Cardiac fibroblast (primary cell): ENCODE measurements at places on chromosomes 16 and 17.

GRCh38 chr16:88202207-88202745, 180.5 kb upstream of the ZNF469 start:
- DNase-seq = no peak

DNA sequence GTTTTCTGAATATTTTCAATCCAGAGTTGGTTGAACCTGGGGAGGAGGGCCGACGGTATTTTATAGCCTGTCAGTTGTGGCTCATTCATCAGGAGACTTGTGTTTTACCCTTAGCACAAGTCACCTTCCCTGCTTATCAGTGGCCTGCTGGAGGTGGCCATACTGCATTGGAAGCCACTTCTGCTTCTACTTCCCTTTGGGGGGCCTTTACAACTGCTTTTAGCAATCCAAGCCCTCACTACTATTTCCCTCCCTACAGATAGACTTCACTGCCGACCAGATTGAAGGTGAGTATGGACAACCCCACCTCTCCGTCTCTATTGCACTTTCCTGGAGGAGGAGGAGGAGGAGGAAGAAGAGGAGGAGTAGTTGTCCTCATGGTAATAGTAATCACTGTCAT, 4.4 kb downstream of the MYL4 start:
- DNase-seq = no peak

DNA sequence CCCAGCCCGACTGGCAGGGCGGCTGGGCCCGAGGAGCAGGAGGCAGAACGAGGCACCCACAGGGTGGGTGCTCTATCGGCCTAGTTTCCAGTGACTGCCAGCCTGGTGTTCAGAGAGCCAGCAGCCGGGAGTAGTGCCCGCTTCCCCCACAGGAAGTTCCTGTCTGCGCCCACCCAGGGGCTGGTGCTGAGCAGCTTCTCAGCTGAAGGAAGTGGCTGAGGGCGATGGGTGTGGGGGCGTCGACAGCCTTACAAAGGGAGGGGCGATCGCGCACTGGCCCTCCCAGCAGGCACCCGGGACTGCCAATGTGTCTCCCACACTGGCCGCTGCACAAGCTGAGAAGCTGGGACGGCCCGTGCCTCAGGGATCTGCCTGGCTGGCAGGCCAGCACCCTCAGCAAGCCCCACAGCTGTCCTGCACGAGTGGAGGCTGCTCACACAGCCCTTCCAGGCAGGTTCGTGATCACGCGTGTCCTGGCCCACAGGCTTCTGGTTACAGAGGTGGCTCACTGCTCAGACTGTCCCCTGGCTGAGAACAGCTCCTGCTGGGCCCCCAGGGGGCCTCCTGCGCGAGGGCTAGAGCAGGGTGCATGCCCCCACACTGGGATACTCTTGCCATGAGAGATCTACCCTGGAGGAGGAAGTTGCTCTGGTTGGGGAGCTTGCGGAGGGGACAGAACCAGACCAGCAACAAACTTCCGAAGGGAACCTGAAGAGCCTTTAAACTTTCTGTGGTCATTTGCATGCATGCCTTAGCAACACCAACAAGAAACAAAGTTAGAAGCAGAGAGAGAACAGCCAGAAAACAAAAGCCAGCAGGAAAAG, 2.5 kb downstream of the RNF166 start:
- DNase-seq = no peak

GRCh38 chr16:55647343-55647742, 8.4 kb upstream of the SLC6A2 start:
- DNase-seq = no peak

- no peak for DNase-seq
These were observed 5.9 kb downstream of the RANBP10 start for GRCh38 chr16:67800338-67800926.

DNA sequence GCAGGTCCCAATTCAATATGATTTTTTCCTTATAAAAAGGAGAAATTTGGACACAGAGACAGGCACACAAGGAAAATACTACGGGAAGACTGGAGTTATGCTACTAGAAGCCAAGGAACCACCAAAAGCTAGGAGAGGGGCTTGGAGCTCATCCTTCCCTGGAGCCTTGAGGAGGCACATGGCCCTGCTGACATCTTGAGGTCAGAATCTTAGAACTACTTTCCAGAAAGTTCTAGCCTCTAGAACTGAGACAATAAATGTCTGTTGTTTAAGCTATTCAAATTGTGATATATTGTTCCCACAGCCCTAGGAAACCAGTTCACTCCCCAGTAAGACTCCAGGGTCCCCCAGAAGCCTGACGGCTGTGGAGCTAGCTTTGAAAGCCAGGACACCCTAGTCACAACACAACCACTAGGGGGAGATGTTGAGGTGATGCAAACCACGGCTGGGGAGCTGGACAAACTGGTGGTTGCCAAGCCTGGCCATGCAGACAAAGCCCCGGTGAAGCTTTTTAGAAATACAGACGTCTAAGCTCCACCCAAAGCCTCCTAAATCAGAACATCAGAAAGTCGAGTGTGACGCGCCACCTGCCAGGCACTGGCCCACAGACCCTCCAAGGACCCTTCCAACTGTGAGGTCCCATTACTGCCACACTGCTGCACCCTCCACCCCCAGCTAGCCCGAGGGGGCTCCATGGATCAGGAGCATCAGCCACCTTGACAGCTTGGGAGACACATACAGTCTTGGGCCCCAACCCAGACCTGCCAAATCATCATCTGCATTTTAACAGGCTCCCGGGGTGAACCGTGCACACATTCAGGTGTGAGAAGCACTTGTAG, 106.4 kb downstream of the SLC39A11 start:
- peak; percentile 85 for DNase-seq

DNA sequence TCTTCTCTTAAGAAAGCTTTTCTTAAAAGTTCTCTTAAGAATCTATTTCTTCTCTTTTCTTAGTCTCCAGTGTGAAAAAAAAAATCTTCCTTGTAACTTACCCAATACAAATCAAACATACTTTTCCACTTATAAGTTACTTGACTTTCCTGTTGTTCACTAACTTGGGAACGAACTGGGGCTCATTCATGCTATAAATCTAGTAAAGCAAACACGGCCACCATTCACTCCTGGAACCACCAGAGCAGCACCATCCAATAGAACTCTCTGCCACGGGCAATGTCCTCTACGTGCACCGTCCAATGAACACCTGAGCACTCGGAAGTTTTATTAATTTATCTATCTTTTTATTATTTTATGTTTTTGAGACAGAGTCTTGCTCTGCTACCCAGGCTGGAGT, 20.8 kb downstream of the SRP68 start:
- no peak for DNase-seq

- DNase-seq = no peak
These were observed 5.0 kb downstream of the SLC5A2 start for GRCh38 chr16:31487720-31488467.

DNA sequence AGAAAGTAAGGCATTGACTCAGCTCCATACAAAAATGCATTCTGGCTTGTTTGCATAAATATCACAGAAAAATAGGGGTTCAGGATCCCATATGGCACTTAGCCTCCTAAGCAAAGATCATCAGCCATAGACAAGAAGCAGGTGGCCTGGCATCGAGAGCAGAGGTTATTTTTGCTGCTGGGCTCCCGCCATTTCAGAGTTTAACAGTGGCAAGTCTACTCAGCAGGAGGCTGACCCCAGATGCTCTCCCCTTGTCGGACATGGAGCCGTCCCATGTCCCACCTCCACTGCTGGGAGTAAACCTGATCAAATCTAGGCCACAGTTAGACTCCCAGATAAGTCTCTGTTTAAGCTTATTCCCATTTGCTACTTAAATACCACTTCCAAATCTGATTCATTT, 269.1 kb downstream of the FTO start:
- no peak for DNase-seq

DNA sequence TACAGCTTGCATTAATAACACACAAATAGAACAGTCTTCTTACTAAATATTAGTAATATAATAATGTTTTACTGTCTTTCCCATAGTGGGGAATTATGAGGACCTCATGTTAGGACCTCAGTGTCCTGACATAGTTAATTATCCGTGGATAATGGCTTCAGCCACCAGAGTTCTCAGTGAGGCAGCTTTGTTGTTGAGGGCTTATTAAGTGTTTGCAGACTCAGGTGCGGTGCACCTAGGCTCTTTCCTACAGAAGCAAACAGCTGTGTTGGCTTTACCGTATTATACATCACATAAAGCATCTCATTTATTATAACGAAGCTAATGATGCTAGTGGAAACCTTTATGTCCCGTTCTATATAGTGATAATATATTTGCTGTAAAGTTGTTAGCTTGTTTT, 246.7 kb downstream of the FTO start:
- no peak for DNase-seq

DNA sequence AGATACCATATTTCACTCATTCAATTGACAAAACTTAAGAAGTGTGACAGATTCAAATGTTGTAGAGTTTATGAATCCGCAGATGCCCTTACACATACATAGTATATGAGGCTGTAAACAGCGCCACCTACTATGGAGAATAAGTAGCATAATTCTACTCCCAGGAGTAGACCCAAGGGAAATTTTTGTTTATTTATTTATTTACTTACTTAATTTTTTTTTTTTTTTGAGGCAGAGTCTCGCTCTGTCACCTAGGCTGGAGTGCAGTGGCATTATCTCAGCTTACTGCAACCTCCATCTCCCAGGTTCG, 35.5 kb downstream of the GAN start:
- DNase-seq = peak; percentile 12

DNA sequence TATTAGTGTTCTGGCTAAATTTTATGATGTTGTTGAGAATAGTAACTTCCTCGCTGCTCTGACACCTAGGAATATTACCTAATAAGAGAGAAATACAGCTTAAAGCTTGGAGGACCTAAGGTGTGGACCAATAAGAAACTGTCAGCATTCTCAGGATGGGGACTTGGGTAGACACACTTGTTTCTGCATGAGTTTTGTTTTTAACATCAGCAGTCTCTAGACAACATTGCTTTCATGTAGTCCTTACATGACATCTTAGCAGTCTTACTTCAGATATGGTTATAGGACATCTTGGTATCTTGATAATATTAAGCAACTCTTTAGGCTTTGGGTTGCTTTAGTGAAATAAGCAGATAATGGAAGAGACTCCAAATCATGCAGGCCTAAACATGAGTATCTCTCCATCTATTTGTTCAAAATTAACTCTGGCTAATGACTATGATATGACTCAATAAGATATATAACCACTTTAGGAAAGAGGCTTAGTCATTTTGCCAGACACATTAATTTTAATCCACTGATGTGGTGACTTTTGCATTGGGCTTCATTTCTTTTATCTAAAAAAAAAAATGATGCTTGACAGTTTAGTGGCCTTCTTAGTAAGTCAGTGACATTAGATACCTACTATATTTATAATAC, 84.5 kb downstream of the WNT3 start:
- peak; percentile 39 for DNase-seq

DNA sequence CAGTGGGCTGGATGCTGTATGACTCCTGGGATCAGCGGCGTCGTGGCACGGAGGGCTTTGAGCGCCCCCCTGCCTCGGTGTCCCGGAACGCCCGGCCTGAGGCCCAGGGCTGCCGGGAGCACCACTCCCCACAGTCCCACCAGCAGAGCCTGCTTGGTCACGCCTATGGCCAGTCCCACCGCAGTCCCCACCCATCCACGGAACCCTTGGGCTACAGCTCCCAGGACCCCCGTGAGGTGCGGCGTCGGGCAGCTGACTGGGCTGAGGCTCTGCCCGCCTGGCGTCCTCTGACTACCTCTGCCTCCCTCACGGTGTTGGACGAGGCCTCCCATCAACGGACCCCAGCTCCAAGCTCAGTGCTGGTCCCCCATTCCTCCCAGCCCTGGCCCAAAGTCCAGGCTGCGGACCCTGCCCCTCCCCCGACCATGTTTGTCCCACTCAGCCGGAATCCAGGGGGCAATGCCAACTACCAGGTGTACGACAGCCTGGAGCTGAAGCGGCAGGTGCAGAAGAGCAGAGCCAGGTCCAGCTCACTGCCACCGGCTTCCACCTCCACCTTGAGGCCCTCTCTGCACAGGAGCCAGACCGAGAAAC, 1.6 kb downstream of the SPEM2 start:
- DNase-seq = no peak

- no peak for DNase-seq
These were observed 11.8 kb upstream of the SULT1A1 start for GRCh38 chr16:28621481-28622155.

DNA sequence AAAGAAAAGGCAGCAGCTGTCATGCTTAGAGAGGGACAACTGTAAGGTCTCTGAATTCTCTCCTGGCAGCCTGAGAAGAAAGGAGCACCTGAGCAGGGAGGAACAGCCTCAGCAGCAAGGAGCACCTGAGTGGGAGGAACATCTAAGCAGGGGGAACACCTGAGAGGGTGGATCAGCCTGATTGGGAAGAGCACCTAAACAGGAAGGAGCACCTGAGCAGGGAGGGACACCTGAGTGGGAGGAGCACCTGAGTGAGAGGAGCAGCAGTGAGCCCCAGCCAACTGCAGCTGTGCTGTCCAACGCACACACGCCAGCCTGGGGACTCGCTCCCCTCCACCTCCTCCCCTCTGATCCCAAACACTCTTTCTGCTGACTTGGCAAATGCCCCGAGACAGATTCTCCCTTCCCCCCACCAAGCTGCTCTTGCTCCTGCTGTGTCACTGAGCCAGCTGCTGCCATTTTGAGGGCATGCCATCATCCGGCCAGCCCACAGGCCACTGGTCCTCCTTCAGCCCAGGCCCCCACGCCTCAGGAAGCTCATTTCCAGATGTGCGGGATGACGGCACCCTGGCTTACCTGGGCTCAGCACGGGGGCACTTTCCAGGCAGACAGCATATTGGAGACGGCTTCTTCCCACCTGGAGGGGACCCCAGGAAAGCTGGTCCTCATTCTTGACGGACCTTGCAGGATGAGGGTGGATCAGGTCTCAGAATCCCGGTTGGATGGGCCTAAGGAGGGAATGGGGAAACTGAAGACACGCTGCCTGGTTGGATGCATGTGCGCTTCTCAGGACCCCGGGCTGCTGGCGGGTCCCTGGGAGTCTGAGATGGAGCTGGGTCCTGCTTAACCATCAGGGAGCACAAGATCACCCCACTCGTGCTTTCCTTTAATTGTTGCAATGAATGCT, 57.7 kb upstream of the RBFOX3 start:
- DNase-seq = no peak

DNA sequence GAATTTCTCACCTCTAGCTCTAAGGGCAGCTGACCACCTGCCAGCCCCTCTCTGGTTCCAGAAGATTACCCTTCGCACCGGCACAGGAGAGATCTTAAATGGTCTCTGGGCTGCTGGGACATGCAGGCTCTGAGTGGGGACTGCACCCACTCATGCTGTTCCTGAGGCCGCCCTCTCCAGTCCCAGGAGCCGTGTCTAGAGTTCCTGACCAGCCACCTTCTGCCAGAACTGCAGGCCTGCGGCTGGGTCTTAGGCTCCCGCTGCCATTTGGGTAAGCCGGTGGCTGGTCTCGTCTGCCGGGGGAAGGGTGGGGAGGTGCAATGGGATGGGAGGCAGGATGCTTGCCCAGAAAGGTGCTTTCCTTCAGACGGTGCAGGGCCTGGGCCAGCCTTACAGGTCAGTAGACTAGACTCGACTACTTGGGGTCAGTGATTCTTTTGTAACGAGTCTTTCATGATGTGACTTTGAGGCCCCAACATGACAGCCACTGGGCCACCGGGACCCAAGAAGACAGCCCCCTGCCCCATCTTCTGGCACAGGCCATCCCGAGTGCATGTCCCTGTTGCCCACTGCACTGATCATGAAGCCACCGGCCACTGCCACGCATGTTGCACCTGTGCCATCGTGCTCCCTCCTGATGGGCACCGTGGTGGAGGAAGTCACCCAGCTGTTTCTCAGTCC, 26.4 kb downstream of the B9D1 start:
- DNase-seq = no peak

GRCh38 chr16:67388591-67388990, 4.7 kb downstream of the TPPP3 start:
- no peak for DNase-seq
